Activated T-helper 9 cell treated with anti-CD3 and anti-CD28 coated beads, Interleukin-2, amount 50 U/mL, for 16 hours (primary cell): ENCODE measurements at places on chromosomes 3 and 15.

GRCh38 chr3:11544412-11545181 is 99.1 kb downstream of the VGLL4 start:
- no peak for DNase-seq

- DNase-seq = no peak
Measured at GRCh38 chr3:188053036-188053340, 101.0 kb upstream of the LPP start.

DNA sequence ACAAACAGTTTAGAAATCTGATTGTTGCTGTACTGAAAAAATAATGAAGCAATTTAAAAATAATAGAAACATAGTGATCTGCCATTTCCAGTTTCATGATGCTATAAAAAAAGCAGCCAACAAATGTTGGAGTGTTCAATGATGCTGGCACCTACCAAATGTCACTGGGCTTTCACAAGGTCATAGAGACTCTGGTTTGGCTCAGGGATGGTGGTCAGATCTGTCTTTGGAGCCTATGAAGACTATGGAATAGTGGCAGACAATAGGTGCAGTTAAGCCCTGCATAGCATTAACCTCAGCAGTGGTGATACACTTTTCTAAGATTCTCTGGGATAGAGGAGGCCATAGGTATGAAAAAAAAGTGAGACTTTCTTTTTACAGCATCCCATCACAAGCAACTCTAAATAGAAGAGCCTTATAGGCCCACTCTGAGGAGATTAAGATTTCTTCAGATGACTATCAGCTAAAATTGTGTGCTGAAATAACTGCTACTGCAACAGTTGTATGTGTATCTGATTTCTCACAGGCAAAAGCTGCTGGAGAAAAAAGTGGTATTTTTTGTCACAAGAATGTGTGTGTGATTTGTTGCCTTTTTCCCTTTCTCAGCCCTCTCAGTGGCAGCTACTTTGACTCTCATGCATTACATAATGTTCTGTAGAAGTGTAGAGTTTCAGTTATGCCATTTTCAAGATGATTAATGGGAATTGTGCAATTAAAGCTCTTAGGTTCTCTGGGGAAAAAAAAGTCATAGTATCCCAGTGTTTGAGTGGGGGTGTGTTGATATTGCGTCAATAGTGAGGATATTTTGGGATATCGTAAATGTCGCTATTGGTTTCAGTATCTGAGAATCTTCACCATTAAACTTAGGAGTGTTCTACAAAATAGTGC is 137.4 kb downstream of the MBNL1 start:
- no peak for DNase-seq

GRCh38 chr15:101182215-101182614 is 69.6 kb downstream of the CHSY1 start:
- no peak for DNase-seq

DNA sequence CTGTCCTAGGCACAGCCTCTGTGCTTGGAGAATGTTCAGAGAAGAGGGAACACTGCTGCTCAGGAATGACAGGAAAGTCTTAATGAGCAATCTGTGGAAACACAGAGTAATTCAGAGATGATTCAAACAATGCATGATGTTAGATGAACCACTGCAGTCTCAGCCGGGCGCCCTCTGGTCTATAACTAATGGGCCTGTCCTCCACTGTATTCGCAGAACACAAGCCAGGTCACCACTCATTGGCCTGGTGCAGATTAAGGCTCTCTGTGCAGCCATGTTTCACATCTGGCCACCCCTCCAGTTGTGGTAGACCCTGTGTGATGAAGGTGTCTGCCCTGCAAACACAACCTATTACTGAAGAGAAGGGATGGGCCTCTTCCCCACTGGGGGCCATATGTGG is 281.7 kb upstream of the ROPN1 start:
- no peak for DNase-seq

- DNase-seq = no peak
Measured at GRCh38 chr15:100008258-100008657, 275.0 kb upstream of the LYSMD4 start.

- no peak for DNase-seq
Measured at GRCh38 chr3:38560996-38561717, 65.0 kb downstream of the EXOG start.

GRCh38 chr15:40593165-40593564 is 884 bp upstream of the KNL1 start:
- no peak for DNase-seq

GRCh38 chr3:113218681-113219045 is 7.3 kb downstream of the BOC start:
- DNase-seq = no peak

GRCh38 chr15:78800189-78800588 is 11.1 kb downstream of the ADAMTS7 start:
- DNase-seq = no peak

- no peak for DNase-seq
Measured at GRCh38 chr3:156981005-156981404, 154.9 kb downstream of the LEKR1 start.

- DNase-seq = peak; percentile 6
Measured at GRCh38 chr3:161310649-161311423, 60.5 kb downstream of the SPTSSB start.

DNA sequence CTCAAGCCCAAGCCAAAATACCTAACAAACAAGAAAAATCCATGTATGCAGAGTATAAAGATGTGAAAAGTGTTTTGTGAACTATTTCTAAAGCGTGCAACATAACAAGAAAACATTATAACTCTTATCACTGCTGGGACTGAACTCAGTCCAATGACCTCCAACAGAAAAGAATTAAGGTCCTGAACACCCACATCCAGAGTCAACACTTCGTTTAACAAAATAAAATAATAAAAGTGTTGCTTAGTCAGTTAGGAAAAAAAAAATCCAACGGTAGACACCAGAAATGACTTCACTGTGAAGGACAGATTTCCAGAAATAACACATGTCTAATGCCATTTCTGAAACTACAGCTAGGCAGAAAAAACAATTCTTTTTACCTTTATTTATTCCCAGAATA is 28.0 kb downstream of the MB21D2 start:
- DNase-seq = no peak

DNA sequence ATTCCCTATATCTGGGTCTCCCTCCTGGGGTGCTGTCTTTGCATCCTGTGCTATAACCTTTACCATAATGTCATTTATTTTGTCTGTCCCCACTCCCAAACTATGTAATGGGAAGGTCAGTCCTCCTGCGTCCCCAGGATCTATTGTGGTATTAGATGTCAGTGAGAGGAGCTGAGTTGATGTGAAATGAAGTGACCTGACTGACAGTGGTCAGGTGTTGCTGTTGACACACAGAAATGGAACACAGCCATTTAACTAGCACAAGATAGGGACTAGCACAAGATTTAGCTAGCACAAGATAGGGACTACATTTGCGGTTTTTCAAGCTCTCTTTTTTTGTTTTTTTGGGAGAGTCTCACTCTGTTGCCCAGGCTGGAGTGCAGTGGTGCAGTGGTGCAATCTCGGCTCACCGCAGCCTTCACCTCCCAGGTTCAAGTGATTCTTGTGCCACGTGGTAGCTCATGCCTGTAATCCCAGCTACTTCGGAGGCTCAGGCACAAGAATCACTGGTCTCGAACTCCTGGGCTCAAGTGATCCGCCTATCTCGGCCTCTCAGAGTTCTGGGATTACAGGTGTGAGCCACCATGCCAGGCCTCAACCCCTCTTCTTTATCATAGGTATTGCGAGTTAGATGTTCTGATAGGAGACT is 5.2 kb downstream of the NGRN start:
- no peak for DNase-seq

DNA sequence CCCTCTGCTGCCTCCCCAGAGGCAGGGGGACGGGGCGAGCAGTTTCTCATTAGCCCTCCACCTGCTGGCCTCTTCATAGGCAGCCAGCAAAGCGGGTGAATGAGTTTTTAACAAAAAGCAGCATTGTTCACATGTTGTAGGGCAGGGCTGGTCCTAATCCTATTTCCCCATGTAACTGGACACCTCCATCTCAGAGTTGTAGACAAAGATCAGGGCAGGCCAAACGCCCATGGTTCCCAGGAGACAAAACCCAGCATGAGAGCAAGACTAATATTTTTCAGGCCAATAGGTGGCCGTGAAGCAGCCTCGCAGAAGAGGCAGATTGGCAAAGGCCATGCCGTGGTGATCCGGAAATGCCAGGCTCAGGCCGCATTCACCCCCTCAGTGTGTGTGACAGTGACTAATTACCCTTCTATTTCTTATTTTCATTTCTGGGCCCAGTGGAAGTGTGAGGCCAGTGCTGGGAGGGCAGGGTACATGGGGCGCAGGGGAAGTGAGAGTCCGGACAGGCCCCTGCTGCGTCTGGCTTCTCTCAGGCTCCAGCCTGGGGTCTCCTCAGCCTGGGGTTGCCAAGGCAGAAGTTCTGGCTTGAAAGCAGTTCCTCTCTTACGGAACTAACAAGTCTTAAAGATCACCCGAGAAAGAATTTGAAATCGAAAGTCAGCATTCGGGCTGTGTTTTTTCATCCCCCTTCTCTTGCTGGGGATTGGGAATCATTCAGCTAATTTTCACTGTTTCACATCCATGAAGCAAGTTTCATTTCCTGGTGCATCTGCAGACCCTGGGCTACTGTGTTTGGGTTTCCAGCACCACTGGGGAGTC is 64.8 kb downstream of the BOC start:
- DNase-seq = no peak

DNA sequence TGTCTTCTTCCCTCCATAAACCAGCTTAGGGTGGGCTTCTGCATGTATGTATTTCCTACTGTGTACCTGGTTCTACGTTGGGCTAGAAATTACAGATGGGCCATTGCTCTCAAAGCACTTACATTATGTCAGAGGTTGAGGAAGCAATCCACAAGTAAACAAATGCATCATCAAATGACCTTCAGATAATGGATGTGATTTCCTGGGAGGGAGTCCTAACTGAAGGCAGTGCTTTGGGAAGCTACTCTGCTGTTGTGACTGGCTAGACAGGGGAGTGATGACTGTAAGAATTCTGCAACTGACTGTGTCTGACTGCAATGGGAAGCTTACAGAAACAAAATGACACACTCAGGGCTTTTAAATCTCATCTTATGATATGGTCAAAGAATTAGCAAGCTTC is 71.0 kb upstream of the PRR23E start:
- no peak for DNase-seq
